ENCODE measurements at places on chromosomes 7 and 10.

GRCh38 chr10:87712913-87713616 lies 53.4 kb downstream of the PAPSS2 start:
- no peak for DNase-seq

GRCh38 chr10:44973323-44974081 lies 5.1 kb downstream of the DEPP1 start:
- DNase-seq = no peak

DNA sequence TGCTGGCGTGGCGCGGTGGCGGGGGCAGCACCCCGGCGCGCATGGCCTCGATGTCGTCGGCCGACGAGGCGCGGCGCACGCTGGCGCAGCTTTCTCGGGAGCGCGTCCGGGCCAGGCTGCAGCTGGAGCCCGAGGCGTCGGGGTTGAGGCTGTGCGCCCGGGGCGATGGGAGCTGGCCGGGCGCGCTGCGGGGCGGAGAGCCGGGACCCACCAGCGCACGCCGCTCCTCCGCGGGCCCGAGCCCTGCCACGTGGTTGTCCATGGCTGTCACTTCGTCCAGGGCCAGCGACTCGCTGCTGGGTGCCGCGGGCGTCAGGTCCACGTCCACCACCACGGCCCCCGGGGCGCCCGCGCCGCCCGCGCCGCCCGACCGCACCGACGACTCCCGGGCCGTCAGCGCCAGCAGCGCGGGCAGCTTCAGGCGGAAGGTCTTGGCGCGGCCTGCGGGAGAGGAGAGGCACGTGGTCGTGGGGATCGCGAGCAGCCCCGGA lies 20.0 kb downstream of the KCNH2 start:
- no peak for DNase-seq

- no peak for DNase-seq
Measured at GRCh38 chr7:136883046-136883445, 14.6 kb downstream of the CHRM2 start.

DNA sequence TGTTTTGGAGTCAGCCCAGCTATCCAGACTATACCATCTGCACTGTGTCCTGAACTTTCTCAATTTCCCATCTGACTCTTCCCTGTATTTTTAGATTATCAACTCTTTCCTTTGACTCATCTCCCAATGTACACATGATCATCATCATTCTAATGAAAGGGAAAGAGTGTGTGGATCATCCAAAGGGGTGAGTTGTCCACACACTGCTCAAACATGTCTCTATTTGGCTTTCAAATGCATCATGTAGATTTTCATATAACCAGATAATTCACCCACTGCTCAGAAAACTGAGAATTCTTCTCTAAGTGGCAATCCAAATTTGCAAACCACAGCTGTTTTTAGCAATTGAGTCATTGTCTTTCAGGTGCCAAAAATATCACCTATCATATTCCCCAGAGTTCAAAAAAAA lies 190.2 kb upstream of the HPS1 start:
- peak; percentile 4 for DNase-seq

DNA sequence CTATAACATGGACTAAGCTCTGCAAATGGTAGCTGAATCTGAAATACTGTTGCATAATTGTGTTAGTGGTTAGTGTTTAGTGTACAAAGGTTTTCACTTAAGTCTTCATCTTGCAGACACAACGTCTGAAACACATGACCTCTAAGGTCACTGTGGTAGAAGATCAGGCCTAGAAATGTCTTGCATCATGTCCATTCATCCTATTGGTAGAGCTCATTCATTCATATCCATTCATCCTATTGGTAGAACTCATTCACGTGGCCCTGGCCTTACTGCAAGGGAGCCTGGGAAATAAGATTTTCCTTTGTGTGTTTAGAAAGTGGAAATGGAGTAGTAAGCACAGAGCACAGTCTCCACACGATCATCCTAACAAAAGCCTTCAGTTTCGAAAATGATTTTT lies 485.8 kb downstream of the PLXNA4 start:
- DNase-seq = no peak

DNA sequence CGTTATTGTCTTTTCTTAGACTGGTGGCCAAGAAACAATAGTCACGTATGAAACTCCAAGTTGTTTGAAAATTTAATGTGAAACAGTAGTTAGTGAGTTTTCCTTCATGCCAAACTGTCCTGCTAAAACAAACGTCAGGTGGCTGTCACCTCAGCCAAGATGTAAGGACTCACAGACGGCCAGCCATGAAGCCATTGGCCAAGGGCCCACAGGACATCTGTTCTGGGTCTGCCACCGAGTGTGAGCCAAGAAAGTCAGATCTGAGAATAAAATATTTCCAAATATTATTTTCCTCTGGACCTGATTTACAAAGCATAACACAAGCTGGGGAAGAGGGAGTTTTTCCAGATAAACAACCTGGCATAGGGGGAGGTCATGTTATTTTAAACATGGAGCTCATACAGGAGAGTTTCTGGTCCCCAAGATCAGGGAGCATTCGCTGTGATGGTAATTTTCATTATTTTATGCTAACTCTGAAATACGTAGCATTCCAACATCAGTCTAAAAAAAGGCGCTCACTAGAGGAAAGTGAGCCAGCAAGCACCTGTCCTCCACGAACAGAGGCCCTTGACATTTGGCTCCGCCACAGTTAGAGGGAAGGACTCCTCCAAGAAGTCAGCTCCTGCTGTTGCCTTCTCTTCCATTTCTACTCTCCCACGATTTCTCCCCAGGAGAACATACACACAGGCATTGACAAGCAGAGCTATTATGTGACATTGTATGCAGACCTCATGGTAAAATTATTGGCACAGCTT lies 38.9 kb upstream of the LANCL2 start:
- no peak for DNase-seq

GRCh38 chr10:19889256-19889655 lies 73.0 kb downstream of the PLXDC2 start:
- peak; percentile 33 for DNase-seq

Measured in fibroblast of upper back skin (primary cell).